ENCODE measurements at places on chromosomes 2 and 18.
A peak's percentile ranks its signal among the peaks of the same experiment; 100 is the strongest.

DNA sequence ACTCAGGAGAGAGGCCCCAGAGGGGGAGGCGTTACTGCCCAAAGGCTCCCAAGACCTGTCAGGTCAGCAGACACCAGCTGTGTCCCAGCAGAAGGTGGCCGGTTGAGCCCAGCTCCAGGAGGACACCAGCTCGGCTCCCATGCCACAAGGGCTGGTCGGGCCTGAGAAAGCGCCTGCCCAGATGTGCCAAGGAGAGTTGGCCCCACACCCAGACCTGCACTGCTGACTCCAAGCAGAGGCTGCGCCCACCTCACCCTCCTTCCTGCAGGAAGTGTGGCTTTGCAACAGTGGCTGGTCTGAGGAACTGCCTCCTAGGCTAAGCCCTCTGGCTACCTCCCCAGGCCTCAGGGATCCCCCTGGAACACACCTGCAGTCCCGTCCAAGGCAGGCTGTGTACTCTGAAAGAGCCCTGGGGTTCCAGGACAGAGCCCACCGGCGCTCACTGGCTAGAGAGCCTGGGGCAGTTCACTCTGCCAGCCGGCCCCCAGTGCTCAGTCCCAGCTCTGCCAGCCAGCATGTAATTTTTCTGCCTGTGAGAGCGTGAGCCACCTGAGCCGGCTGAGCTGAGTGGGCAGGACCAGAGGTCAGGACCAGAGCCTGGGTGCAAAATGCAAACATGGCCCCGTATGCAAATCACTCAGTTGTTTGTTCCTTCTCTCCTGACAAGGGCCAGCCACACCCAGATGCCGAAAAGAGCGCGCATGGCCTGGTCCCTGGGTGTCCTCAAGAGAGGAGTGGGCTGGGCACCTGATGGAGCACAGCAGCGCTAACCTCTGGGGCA, 36.9 kb upstream of the PTMA start:
- DNase-seq, result no peak

DNA sequence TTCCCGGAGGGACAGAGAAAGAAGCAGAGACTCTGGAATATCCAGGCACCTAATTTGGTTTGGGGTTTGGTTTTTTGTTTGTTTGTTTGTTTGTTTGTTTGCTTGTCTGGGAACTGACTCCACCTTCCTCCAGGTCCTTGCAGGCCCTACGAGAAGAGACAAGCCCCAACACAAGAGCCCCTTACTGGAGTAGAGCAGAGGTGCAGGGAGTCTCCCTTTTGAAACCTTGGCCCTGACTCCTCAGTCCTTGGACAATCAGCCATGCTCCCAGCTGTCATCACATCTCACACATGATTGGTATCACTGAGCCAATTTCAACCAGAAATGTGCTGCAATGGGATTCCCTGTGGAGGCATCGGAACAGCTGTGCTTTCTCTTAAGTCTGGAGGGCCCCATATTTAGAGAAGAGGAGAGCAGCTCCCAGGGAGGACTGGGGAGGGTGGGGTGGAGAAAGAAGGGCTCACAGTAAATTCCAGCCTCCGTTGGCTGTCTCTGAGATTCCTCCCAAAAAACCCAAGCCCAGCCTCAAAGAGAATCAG, 279.9 kb upstream of the NCKAP5 start:
- DNase-seq, result no peak

- no peak for DNase-seq
Measured at GRCh38 chr2:150572961-150573395, 85.5 kb upstream of the RND3 start.

DNA sequence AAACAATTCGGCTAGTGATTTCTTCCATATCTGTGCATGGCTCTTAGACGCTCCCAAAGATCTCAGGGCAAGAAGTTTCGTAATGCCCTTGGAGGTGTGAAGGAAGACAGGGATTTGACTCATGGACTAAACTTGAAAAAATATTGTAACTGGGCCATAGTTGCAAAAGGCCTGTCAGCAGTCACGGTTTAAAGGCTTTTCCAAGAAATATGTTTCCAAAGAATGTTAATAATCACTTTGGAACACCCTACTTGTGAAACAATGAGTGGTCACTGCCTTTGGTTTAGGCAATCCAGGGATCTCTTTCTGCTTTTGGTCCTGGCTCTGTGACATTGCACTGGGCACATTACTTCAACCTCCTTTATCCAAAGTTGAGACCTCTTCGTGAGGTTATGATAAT, 102.5 kb upstream of the RASGRP3 start:
- DNase-seq, result peak; percentile 80

- no peak for DNase-seq
Measured at GRCh38 chr18:31538837-31539236, 40.9 kb downstream of the DSG2 start.

GRCh38 chr18:24456549-24456948, 3.9 kb upstream of the HRH4 start:
- no peak for DNase-seq

- no peak for DNase-seq
Measured at GRCh38 chr2:158464426-158465281, 7.9 kb downstream of the PKP4 start.

DNA sequence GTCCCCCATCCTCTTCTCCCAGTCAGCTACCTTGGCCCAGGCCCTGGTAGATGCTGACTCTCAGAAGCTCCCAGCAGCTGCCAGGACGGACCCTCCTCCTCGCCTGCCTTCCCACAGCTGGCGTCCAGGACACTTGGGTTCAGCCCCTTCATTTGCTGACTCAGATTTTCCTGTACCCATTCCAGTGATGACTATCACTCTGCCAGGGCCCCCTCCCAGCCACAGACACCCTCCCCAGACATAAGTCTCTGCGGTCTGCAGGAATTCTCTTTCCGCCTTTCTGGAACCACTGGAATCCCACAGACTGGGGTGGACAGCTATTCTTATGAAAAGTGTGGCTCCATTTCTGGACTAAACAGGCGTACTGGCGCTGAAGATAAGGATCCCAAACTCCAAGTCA, 260.3 kb upstream of the EPAS1 start:
- peak; percentile 85 for DNase-seq

DNA sequence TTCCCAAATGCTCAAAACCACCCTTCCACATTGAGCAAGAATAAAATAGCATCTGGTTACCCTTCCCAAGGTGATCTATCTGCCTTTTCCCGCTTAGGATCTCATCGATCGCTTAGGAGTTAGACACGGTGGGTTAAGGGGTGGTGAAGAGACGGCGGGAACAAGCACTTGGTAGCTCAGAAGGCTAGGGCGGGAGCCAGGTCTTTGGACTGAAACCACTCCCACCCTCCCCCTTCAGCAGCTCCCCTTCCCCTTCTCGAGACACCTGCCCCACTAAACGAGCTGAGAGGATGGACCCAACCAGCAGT, 513 bp downstream of the THOC1 start:
- DNase-seq, result no peak

- DNase-seq, result no peak
Measured at GRCh38 chr2:131577812-131578211, 50.1 kb downstream of the CCDC74A start.

DNA sequence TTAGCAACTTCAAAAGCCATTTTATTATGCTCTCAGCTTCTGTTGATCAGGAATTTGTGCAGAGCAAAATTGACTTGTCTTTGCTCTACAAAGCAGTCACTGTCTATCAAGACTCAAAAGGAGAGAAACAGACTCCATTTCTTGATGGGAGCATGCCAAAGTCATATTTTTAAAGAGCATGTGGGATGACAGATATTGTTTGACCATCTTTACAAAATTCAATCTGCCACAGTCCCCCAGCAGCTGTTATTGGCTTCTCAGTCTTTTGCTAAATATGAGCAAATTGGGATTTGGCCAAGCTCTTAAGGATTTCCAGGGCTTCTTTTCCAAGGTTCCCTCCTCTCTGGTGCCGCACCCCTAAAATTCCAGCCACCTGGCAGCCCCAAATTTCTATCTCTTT, 67.9 kb downstream of the TEX51 start:
- no peak for DNase-seq

- DNase-seq, result no peak
Measured at GRCh38 chr2:147451902-147452515, 392.8 kb upstream of the ACVR2A start.

GRCh38 chr2:96946060-96946459, 40.3 kb downstream of the FAM178B start:
- no peak for DNase-seq

- DNase-seq, result peak; percentile 67
Measured at GRCh38 chr2:120771111-120771780, 35.6 kb downstream of the GLI2 start.

- peak; percentile 46 for DNase-seq
Measured at GRCh38 chr18:28147674-28148171, 29.2 kb downstream of the CDH2 start.

GRCh38 chr2:207248702-207249377, 83.1 kb upstream of the KLF7 start:
- DNase-seq, result no peak

GRCh38 chr2:28300485-28301341, 91.9 kb upstream of the FOSL2 start:
- peak; percentile 85 for DNase-seq

- DNase-seq, result no peak
Measured at GRCh38 chr2:45942237-45942738, 290.8 kb downstream of the PRKCE start.

DNA sequence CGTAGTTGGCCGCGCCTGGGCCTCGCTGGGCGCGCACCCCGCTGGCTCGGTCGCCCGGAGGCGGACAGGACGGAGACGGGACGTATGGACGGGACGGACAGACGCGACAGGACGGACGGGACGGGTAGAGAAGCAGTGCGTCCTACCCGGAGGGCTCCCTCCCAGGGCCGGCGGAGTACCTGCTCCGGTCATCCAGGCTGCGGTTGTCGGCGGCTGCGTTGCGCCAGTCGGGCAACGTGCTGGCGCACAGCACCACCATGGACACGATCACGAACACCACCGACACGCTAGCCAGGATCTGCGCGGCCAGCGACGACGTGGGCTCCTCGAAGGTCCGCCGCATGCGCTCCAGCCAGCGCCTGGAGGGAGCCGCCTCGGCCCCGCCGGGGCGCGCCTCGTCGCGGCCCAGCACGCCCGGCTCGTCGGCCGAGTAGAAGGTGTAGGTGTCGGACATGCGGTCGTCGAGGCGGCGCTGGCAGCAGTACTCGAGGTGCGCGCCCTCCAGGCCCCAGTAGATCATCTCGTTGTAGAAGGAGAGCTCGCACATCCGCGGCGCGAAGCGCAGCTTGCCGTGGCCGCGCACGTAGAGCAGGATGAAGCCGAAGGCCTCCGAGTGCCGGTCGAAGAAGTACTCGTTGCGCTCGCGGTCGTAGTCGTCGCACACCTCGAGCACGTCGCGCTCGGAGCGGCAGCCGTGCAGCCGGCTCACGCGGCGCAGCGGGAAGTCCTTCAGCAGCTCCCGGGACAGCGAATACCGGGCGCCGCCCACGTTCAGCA, 903 bp downstream of the KCNG3 start:
- no peak for DNase-seq

DNA sequence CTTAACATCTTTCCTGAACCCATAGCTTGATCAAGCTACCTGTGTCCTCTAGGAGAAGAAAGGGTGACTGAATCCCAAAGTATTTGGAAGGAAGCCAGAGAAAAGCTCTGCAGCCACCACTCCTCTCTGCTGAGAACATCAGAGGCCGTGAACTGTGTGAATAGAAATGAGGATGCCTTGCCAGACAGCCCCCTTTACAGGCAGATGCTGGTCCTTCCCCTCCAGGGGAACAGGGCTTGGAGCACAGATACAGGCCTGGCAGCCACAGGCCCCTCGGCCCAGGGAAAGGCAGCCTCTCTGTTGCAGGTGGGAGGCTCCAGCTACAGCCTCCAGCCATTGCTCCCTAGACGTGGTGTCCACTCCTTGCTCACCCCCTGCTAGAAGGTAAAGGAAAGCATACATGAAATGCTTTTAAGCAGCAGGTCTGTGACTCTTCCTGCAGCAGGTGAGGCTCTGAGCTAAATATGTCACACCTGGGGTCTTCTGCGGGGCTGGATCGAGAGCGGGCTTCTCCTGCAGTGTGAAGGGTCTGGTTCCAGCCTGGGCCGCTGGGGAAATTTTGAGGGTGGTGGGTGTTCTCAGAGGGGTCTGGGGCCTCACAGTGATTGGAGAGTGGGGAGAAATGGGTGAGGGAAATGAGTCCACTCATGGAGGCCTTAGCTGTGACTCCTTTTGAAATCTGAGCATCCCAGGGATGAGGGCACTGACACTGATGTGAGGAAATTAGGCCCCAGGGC, 234.0 kb downstream of the KLHL29 start:
- DNase-seq, result no peak

- DNase-seq, result no peak
Measured at GRCh38 chr2:221346411-221346810, 225.7 kb downstream of the EPHA4 start.

DNA sequence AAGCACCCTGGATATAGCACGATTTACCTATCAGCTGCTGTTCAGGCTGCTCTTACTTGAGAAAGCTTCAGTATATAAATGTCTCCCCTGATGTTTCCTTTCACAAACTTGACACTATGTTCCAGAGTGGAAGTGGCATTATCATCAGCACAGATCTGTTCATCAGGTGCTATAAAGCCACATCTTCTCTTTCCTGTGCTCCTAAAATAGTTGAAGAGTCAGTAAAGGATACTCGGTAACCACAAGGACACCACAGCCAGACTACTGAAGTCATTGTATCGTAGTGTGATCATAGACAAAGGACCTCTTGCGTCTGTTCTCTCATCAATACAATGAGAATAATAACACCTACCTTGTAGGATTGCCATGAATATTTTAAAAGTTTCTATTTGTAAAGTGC, 841.0 kb upstream of the CELF4 start:
- DNase-seq, result no peak

DNA sequence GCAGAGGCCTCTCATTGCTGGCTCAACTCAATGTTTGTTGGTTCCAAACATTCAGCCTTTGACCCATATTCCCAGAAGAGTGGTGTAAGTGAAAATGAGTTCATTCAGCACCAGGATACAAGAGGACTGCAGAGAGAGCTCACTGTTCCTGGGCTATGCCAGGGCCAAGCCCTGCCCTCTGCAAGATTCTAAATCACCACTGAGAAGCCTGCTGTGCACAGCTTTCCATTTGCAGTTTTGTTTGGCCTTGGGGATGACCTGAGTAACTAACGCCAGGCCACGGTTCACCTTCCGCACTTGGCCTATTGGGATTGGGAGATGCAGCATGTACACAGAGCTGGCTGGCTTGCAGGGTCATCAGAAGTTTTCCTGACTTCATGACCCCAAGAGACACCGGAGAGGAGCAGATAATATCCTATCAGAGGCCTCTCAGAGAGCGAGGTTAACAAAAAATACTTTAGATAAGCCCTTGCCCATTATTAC, 12.6 kb downstream of the GKN1 start:
- no peak for DNase-seq

- no peak for DNase-seq
Measured at GRCh38 chr18:59012815-59013705, 126.6 kb upstream of the SEC11C start.
